ENCODE measurements at places on chromosomes 7 and 10.

- DNase-seq = no peak
Observed at GRCh38 chr7:33276325-33276724, 147.0 kb downstream of the BBS9 start.

DNA sequence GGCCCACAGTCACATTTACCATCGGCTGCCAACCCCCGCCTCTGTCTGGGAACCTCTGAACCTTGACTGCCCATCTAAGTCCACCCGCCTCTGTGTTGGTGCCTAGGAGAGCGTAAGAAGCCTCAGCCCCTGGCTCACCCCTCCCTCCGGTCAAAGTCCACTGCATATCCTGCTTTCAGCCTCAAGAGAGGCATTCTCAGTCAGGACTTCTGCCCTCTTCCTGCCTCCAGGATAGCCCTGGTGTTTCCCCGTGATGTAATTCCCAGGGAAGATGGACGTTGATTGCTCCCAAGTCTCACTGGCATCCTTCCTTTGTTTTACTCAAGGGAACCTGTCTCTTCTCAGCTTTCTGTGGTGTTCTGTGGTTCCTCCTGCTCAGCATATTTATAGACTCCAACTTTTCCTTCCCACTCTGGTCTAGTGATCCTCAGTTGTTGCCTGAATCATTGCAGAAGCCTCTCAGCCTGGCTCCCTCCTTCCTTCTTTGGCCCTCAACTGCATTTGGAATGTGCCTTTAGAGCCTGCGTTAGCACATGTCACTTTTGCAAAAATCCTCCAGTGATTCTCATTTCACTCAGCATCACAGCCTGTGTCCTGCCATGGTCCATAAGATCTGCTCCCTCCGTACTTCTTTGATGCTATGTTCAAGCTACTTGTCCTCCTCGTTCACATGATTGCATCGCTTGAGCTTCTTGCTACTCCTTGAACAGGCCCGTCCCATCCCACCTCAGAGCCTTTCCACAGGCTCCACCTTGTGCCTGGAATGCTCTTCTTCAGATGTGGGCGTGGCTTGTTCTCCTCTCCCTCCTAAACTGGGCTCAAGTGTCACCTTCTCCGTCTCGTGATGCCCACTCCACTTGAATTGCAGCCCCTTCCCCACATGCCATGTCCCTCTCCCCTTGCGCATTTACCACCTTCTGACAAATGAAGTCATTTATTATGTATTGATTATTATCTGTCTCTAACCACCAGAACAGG lies 124.2 kb downstream of the PLPP4 start:
- DNase-seq = no peak

DNA sequence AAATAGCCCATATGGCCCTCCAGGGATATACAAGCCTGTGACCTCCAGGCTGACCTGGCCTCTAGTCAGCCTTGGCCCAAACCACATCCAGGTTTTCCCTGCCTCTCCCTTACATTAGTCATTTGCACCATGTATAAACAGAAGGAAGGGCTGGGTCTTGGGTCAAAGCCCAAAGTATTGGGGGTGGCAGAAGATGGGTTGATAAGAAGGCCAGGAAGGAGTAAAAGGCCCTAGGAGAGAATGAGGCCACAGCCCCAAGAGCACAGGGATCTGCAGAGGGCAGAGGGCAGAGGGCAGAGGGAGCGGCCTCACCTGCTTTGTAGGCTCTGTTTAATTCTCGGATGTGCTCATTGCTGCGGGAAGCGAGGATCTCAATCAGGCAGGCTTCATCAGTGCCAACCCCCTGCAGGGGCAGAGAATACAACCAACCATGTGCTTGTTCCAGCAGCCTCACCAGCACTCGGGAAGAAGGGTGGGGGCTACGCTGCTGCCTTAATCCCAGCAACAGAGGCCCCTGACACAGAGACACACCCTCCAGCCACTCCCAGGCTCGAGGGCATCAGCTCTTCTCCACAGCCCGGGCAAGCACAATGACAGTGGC lies 31.3 kb downstream of the PLAC9 start:
- DNase-seq = no peak

GRCh38 chr10:70363971-70364771 lies 18.3 kb downstream of the LRRC20 start:
- DNase-seq = peak; percentile 94

- DNase-seq = no peak
Observed at GRCh38 chr7:81534996-81535395, 234.9 kb downstream of the HGF start.

GRCh38 chr10:5565671-5566581 lies 41.2 kb downstream of the CALML3 start:
- DNase-seq = no peak

DNA sequence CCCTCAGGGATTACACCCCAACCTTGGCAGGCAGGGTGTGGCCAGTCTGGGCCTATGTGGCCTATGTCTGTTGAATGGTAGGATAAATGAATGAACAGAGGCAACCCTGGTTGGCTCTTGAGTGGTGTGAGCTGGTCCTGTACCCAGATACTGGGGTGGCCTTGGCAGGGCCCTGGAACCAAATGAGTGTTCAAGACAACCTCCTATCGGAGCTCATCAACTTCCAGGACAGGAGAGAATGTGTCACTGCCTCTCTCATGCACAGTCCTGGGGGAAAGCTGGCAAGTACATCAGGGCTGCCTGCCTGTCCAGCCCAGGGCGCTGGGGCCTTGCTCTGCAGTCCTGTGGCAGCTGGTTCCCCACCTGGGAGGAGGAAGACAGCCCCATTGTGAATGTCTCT lies 271.6 kb downstream of the CALN1 start:
- no peak for DNase-seq

- DNase-seq = no peak
Observed at GRCh38 chr7:151008143-151008510, 16.2 kb downstream of the ATG9B start.

GRCh38 chr7:153939177-153939576 lies 113.0 kb upstream of the DPP6 start:
- DNase-seq = no peak

- DNase-seq = no peak
Observed at GRCh38 chr7:43325595-43325994, 213.1 kb downstream of the HECW1 start.

DNA sequence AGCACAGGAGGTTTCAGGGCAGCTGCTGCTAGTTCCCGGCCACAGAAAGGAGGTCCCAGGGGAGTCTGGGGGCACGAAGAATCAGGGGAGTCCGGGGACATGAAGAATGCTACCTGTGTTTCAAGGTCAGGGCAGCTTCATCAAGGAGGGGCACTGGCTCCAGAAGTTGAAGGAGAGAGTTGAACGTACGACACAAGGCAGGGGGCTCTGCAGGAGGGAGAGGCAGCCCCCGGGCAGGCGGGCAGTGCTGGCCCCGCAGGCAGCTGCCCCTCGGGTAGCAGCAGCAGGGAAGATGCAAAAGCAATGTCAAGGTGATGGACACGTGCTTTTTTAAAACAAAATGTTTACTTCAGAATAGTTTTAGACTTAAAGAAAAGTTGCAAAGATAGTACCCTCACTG lies 134.7 kb upstream of the RNF32 start:
- DNase-seq = no peak
